ENCODE measurements at places on chromosomes 12 and 14. TPM values are rescaled to one million over a fixed set of nuclear protein-coding genes. Genes with fewer than 3 reads are reported as not detected.
A peak's percentile ranks its signal among the peaks of the same experiment; 100 is the strongest.

GRCh38 chr12:53766881-53767280 lies 15.1 kb upstream of the CISTR start:
- no peak for DNase-seq

DNA sequence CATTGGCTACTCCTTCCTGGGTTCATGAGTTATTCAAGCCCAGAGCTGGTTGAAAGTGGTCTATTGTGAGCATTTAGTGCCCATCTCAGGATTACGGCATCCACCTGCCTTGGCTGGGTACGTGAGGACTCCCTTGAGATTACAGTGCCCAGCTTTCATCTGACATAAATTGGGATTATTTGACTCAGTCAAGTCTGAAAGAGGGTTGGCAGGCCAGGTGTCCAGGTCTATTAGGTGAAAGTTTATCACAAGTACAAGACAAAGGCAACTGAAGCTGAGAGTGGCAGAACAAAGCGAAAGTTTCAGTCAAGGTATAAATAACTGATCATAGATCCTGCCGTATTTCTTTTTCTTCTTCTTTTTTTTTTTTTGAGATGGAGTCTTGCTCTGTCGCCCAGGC lies 84.6 kb upstream of the ATF7IP start:
- no peak for DNase-seq

DNA sequence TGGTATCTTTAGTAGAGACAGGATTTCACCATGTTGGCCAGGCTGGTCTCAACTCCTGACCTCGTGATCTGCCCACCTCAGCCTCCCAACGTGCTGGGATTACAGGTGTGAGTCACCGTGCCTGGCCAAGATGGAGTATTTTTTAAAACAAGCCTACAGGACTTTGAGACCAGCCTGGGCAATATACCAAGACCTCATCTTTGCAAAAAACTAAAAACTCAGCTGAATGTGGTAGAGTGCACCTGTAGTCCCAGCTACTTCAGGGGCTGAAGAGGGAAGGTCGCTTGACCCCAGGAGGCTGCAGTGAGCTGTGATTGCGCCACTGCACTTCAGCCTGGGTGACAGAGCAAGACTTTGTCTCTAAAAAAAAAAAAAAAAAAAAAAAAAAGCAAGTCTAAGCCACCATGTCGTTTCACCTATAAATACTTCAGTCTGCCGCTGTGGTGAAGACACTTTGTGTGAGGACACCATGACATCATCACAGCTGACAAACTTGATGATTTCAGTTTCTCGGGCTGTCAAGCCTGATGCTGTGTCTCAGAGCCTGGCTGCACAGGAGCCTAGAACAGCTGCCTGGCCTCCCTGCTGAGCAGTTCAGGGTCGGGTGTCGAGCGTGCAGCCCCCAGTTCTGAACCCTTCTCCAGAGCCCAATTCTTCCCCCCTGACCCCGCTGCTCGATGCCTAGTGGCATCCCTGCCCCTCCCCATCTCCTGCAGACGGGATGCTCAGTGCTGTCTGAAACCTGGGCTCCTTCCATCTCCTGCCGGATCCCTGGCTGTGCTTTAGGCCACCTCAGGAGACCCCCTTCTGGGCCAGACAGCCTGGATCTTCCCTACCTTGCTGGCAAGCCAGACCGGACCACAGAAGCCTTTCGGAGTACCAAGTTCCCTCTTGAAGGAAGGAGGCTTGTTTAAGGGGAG lies 119.2 kb upstream of the EVL start:
- DNase-seq = peak; percentile 66

GRCh38 chr12:3571323-3571722 lies 80.3 kb downstream of the PRMT8 start:
- no peak for DNase-seq

- DNase-seq = no peak
Measured at GRCh38 chr12:14216405-14217294, 148.8 kb upstream of the ATF7IP start.

- peak; percentile 68 for DNase-seq
Measured at GRCh38 chr12:110733089-110733715, 9.5 kb downstream of the PPP1CC start.

SLC4A8 gene
- total RNA-seq = 0.35 TPM

TTC6 gene
- total RNA-seq = 5.0 TPM

GRCh38 chr12:114847441-114848035 lies 163.6 kb upstream of the TBX3 start:
- no peak for DNase-seq

GRCh38 chr12:71008616-71009015 lies 88.1 kb upstream of the PTPRR start:
- no peak for DNase-seq

TAS2R20 gene
- total RNA-seq = 0.45 TPM

GRCh38 chr12:47734725-47735480 lies 9.6 kb upstream of the ENDOU start:
- no peak for DNase-seq

DNA sequence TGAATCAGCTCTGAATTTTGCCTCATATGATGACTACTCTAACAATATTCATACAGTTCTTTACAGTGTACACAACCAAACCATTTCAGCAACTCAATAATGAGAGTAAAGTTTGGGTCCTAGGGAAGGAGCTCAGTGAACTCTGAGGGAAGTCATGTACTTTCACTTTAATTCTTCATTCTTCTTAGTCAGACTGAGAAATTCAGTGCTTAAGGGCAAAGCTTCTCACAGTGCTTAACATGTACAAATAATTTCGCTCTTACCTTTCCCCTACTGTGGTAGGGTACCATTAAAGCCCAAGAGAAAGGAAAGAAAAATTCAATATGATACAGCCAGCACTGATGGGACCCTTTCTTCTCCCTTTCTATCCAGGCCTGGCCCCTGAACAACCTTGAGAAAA lies 435.0 kb downstream of the NELL2 start:
- no peak for DNase-seq

DNA sequence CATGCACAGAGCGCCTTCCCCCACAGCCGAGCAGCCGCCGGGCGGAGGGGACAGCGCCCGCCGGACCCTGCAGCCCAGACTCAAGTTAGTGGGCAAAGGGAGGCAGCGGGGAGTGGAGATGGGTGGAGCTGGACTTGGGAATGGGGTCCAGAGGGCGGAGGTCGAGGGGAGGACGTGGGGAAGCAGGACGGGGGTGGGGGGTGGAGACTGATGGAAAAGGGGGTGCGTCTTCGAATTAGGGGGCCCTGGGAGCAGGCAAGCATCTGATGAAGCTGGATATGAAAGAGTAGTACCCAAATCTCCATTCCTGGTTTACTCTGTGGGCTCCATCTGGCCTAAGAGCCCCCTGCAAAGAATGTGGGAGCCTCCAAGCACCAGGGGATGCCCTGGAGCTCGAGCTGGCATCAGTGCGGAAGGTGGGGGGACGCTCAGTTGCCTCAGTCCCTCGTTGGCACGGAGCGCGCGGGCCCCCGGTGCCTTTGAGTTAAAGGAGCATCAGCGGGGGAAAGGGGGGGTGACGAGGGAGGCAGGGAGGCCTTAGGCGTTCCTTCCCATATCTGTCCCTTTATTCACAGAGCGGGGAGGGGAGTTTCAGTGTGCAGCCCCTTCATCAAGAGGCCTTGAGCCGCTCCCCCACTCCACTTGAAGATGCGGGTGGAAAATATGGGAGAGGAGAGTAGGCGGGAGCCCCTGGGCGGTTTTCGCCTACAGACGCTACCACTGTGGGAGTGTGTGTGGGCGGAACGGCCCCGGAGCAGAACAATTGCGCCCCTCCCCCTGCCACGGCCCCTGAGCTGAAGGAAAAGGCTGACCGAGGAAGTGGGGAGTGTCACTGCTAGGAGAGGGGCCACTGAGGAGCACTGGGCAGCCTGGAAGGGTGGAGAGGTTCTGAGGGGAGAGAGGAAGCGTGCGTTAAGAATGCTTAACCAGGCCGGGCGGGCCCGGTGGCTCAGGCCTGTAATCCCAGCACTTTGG lies 644 bp downstream of the NAB2 start:
- peak; percentile 80 for DNase-seq

GRCh38 chr14:96484399-96484798 lies 17.8 kb upstream of the PAPOLA start:
- DNase-seq = no peak

DNA sequence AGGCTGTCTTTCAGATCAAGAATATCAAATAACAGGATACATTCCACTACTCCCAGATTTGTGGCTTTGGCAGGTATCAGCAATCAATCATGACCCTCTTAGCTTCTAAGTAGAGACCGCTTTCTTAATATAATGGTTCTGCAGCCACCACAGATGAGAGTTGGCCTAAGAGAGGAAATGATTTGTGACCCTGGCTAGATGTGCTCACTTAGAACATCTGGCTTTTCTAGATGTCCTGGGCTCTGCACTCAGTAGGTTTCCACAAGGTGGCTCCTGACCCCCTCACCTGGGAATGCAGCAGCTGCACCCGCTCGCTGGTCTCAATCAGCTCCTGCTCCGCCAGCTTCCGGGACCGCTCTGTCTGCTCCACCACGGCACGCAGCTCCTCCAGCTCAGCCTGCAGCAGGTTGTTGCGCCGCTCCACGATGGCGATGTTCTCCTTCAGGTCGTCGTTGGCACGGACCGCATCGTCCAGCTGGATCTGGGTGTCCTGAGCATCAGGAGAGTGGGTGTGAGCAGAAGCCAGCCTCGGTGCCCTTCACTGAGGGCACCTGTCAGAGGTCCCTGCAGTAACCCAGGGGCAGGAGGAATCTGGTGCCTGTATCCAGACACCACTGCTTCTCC lies 8.9 kb downstream of the CMTM5 start:
- DNase-seq = no peak

DNA sequence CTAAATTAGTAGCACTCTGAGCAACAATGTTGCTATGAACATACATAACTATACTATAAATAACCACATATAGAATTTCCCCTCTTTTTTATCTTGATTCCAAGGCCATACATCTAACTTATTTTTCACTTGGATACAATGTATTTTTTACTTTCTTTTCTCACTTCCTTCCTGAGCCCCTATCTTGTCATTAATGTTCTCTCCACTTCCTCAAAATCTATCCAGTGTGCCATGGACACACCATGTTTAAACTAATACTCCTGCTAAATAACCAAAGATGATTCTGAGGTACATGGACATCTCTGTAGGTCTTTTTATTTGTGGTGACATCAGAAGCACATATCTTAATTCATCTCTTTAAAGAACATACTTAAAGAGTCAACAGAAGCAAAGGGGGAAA lies 251.2 kb downstream of the C12orf42 start:
- no peak for DNase-seq

DNA sequence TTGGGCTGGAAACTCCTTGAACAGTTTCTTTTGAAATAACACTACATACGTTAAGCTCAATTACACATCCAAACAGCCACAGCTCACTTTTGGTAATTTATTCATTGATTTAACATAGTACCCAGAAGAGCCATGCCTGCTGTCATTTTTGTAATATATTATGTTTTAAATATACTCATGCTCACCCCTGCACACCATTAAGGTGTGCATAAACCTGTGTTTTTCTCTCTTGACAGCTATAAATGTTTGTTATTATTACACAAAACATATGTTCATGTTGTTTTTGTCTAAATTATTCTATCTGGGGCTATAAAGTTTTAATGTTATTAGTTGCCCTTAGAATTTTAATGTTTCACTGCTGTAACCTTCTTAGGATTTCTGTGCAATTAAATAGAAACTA lies 296.1 kb downstream of the AKAP6 start:
- DNase-seq = no peak

GRCh38 chr12:51118706-51119105 lies 35.3 kb upstream of the CSRNP2 start:
- DNase-seq = no peak

DNA sequence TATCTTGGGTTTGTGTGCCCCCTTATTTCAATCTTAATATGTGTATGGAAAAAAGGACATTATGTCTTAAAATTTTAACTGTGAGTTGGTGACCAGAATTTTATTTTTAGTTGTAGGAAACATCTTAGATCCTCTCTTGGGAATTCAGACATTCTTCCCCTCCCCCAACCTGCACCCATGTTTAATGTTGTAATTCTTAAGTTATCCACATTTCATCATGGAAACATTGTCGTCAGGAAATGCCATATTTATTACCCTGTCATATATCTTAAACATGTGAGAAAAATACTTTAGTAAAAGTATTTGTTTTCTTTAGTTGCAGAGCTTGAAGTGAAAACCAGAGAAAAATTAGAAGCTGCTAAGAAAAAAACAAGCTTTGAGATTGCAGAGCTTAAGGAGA lies 30.3 kb downstream of the YEATS4 start:
- no peak for DNase-seq

DNA sequence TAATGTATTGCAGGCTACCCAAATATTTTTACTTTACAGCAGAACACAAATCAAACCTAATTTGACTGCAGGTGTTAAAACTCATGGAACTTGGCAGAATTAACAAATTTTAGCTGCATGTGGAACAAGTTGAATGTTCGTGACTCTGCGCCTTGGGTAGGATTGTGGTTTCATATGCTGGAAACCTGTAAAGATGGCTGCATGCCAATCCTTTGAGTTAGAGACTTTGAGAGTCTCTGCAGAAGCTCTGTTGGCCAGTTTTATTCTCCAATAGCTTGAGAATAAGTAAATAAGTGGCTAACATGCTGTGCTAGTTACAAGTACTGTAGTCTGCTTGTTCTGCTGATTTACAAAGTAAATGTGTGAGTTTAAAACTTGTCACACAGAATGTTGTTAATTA lies 77.8 kb downstream of the PDE6H start:
- no peak for DNase-seq
